ENCODE measurements at places on chromosomes 5 and 9.
A peak's percentile ranks its signal among the peaks of the same experiment; 100 is the strongest.

GRCh38 chr5:100311806-100312205 is 223.4 kb upstream of the FAM174A start:
- DNase-seq: no peak

DNA sequence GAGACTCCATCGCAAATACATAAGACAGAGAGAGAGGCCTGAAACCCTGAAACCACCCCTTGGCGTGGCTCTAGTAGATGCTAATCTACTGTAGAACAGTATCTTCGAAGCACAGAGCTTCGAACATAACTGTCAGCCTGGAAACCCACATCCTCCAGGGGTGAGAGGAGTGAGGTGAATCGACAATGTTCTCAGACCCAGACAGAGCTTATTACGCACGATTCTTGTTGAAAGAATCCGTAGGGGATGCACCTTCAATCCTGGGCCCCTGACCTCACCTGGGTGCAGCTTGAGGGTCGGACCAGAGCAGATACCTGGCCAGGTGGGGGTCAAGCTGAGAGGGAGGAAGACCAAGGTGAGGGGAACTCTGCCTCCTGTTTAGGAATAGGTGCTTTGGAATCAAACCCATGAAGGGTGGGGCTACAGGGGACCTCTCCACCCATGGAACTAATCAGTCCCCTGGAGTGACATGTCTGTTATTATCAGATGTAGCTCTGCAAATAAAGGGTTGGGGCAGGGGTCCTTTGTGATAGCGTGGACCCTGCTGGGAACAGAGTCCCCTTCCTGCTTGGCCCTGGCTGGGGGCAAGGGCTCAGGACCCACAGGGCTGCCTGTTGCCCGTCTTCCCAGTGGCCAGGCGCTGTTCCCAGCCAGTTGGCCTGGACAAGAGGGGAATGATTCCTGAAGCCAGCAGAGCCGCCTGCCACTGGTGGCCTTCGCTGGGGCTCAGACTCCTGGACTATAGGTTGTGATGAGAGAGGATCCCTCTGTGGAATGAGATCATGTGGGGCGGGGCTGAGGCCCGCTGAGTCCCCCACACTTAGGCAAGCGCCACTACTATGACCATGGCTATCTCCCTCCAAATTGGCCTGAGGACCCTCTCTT is 41.2 kb downstream of the DBH start:
- DNase-seq: no peak

GRCh38 chr9:124040186-124040931 is 28.8 kb downstream of the LHX2 start:
- DNase-seq: peak; percentile 51

- DNase-seq: peak; percentile 14
These were observed 981 bp downstream of the TCOF1 start for GRCh38 chr5:150358261-150359095.

DNA sequence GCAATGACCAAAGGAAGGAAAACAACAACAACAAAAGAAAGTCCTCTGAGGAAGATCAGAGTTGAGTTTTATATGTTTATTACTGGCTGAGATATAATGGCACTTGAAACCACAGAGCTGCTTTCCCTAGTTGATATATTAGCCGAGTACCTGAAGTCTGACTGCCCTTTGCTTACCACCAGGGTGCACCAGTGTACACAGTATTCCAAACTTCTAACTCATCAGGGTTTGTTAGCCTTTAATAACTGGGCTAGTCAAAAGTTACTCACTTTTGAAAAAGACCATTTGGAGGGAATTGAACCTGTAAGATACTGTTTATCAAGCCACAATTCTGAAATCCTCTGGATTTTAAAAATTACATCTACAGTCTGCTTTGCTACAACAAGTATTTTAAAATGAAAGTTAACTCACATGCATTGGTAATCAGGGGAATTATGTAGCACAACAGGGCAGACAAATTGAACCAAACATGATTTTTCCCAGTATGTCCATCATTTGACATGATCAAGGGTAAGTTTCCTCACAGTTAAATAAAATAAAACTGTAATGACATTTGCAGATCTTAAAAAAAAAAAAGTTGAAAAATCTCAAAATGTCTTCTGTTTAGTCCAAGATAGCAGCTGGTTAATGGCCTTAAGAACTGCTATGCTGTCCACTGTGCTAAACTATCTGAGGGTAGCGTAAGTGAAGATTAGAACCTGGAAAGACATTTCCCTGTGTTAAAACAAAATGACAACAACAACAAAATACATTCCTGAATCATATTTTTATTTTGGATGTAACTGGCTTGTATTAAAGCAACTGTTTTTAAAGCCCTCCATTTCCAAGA is 57.3 kb upstream of the C6 start:
- DNase-seq: peak; percentile 39

DNA sequence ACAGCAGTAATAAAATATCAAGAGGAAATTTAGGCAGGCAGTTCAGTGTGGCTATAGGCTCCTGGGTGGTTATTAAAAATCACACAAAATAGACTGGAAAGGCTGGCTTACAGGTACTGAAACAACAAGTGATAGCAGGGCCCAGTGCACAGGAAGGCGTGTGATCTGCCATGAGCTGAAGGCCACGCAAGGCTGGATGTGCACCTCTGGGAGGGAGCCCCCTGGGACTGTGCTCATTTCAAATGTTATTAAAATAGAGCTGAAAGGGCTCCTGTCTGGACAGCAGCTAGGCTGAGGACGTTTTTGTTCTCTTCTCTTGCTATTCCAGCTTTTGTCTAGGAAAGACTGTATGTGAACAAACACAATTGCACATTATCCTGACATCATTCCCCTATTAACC is 324.3 kb upstream of the RFX3 start:
- no peak for DNase-seq

DNA sequence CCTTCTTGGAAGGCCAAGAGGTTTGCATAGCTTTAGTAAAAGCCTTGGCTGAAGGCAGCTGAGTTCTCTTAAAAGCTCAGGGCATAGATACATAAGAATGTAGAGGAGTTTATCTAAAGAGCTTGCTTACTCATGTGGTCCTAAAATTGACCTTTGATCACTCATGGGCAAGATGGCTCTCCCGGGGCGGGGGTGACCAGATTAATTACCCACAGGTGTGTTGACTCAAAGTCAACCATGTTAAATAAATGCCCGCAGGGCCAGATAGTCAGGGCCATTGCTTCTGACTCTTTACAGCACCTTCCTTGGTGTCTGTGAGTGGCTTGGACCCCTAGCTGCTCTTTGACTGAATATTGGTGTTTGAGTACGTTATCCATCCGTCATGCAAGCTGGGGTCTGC is 33.1 kb upstream of the GHR start:
- DNase-seq: no peak

DNA sequence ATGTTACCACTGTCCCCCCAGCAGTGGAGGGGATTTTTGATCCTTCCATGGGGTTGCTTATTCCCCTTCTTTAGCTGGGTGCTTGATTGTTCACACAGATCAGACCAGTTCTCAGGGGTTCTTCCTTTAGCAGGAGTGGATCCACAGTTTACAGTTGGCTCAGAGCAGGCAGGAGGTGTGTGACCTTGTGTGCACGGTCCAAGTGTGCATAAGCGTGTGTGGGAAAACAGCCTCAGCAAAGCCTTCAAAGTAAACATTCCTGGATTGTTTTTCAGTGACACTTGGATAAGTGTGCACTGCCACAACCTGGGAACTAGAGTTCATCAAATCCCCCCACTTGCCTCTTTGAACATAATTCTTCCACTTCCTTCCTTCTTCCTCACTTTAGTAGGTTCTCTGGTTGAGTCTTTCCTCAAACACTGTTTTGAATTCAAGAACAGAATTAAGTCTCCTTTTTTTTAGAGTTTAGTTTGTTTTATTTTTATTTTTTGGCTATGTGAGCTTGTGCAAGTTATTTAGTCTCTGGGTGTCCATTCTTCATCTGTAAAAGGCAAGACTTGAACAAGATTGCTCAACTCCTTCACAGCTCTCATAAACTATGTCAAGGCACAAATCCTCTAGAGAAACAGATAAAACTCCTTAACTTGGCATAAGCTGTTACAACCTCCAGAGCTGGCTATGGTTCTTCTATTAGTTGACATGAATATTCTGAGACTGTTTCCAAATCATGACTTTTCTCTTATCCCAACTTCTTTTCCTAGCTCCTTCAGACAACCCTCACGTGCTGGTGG is 78.0 kb downstream of the OSMR start:
- DNase-seq: peak; percentile 37

- DNase-seq: no peak
These were observed 23.1 kb upstream of the FGF10 start for GRCh38 chr5:44412286-44412685.

DNA sequence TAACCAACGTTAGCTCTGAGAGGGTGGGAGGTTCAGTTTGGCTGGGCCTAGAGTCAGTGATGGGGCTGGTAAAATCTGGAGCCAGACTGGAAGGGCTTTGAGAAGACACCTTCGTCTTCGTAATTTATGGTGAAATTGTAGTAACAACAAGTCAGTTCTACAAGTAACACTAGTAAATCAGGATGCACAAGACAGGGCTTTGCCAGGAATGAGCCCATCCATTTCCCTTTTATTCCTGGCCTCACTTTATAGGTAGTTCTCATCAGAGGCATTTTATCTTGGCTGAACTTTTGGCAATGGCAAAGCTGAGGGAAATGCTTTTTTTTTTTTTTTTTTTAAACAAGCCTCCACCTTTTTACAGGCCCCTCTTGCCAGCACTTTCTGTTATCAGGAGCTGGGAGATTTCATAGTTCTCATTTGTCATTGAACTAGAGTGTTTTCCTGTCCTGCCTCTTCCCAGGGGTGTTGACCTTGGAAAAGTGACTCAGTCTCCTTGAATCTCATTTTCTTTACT is 110.5 kb upstream of the KLF4 start:
- DNase-seq: no peak

DNA sequence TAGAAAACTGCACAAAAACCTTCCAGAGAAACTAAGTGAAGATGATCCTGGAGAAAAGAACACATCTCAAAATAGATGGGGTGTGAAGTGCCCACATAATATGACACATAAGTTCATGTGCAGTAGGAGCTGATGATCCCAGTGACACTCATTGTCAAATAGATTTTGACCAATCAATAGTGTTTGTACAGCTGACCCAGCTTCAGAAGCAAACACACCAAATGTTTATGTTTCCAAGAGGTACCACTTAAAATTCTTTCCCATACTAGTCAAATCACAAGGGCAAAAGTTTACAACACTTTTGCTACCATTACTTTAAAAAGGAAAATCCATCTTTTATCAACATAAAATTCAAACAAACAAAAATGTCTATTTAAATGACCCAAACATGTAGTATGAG is 175.0 kb downstream of the MLLT3 start:
- no peak for DNase-seq

DNA sequence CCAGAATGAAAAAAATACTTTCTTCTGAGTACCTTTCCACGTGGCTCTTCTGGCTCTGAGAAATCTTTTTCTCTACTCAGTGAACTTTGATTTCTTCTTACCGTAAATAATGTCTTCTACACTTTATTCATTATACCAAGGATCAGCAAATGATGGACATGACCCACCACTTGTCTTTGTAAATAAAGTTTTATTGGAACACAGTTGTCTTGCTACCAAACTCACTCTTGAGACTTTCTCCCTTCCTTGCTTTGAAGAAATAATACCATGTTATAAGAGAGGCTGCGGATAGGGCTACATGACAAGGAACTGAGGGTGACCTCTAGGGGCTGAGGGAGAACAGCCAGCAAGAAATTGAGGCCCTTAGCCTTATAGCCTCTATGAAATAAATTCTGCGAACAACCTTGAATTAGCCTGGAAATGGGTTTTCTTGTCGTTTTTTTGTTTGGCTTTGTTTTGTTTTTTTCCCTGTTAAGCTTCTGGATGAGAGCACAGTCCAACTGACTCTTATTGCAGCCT is 212.5 kb downstream of the COMMD10 start:
- DNase-seq: no peak

DNA sequence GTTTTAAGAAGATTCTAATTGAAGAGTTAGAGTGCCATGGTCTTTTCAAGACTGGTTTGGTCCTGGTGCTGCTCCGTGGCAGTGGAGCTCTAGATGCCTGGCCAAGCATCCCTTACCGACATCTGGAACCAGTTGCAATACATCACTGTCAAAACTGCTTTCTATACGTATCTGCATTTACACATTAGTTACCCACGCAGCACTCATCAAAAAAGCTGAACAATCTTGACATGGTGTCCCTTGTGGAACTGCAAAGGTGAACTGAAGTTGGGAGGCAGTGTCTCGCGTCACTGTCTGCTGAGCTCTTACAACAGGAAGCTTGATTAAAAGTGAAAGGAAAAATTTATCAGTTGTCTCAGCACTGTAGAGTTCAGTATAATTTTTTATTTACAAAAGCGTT is 82.6 kb downstream of the PBX3 start:
- DNase-seq: peak; percentile 13

GRCh38 chr9:73597771-73598170 is 446.1 kb downstream of the ANXA1 start:
- DNase-seq: no peak

- DNase-seq: no peak
These were observed 149.0 kb downstream of the TMEM161B start for GRCh38 chr5:88119535-88120125.

DNA sequence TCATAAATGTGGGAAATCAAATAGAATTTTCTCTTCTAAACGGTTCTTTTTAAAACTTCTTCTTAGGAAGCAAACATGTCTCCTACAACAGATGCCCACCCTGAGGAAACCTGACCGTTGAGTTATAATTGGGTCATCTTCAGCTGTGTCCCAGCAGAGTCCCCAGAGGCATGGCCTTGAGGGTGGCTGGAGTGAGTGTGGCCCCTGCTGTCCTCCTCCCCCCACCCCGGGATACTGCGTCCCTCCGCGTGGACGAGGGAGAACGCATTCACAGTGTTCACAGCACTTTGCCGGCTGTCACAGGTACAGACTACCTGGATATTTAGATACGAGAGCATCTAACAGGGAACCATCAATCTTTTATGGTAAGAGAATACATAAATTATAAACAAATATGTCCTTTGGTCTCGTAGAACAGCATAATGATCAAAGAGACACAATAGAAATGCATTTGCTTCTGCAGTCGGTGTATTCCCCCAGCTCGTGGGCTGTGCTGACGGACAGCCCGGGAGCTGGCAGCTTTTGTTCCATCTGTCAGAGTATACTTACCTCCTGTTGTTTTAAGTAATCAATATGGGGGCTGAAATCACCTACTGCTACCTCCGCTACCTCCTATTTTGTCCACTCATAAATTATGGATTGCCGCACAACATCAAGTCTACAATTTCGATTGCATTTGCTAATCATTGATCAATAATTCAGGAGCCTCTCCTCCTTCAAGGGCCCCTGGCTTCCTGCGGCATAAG is 214.7 kb downstream of the IRX2 start:
- DNase-seq: no peak

DNA sequence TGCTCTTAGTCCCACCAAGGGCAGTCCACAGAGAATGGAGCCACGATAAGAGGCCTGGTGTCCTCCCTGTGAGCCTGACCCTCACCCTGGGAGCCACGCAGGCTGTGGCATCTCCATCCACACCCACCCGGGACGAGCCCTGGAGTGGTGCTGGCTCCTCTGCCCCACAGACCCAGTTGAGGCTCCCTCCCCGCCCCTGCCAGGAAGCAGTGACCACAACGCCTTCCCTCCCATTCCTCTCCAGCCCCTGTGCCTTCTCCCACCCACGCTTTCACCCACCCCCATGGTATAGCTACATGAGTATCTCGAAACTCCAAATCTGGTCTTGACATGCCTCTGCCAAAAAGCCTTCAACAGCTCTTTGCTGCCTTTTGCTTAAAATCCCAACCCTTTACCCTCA is 57.9 kb downstream of the SEMA4D start:
- no peak for DNase-seq

GRCh38 chr5:68070591-68071281 is 144.8 kb upstream of the PIK3R1 start:
- DNase-seq: peak; percentile 18

- no peak for DNase-seq
These were observed 228.5 kb downstream of the ESM1 start for GRCh38 chr5:54756796-54757402.

Data from fibroblast of skin of right quadriceps (primary cell).